DMS79 treated with DMSO at 0.1 percent for 48 hours (cell line): ENCODE measurements at places on chromosomes 3 and 15.

GRCh38 chr3:124553178-124553577, 177.1 kb upstream of the UMPS start:
- DNase-seq, result no peak

DNA sequence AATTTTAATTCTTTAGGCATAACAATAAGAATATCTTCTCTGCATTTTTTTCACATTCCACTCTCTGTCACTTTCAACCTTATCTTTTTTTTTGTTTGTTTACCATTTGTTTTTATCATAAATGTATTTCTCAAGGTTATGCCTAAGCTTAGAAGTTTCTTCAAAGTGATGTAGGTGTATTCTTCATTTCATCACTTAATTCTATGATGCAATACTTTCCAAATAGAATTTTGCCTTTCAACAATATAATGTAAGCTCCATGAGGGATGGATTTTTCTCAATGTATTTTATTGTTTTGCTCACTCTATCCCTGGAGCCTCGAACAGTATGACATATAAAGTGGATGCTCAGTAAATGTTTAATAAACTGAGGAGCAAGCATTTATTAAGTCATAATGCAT, 444.9 kb downstream of the EPHA6 start:
- no peak for DNase-seq

- no peak for DNase-seq
Observed at GRCh38 chr3:126960604-126960995, 22.3 kb upstream of the PLXNA1 start.

- no peak for DNase-seq
Observed at GRCh38 chr3:161271646-161272045, 50.5 kb downstream of the NMD3 start.

DNA sequence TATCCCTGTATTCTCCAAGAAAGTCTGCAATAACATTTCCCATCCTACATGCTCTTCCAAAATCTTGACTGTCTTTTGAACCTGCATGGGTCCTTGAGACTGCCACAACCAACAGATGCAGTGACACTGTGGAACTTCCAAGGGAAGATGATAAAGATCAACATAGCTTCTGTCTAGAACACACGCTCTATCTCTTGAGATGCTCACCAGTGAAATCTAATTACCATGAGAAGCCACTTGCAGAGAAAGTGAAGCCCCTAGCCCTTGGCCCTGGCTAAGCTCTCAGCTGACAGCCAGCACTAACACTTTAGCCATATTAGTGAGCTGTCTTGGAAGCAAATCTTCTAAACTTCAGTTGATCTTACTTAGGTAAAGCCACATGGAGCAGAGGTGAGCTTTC, 36.6 kb downstream of the EOMES start:
- DNase-seq, result no peak

GRCh38 chr3:24096271-24096670, 151.2 kb downstream of the NR1D2 start:
- no peak for DNase-seq

GRCh38 chr15:86163816-86164215, 84.1 kb downstream of the AGBL1 start:
- no peak for DNase-seq

DNA sequence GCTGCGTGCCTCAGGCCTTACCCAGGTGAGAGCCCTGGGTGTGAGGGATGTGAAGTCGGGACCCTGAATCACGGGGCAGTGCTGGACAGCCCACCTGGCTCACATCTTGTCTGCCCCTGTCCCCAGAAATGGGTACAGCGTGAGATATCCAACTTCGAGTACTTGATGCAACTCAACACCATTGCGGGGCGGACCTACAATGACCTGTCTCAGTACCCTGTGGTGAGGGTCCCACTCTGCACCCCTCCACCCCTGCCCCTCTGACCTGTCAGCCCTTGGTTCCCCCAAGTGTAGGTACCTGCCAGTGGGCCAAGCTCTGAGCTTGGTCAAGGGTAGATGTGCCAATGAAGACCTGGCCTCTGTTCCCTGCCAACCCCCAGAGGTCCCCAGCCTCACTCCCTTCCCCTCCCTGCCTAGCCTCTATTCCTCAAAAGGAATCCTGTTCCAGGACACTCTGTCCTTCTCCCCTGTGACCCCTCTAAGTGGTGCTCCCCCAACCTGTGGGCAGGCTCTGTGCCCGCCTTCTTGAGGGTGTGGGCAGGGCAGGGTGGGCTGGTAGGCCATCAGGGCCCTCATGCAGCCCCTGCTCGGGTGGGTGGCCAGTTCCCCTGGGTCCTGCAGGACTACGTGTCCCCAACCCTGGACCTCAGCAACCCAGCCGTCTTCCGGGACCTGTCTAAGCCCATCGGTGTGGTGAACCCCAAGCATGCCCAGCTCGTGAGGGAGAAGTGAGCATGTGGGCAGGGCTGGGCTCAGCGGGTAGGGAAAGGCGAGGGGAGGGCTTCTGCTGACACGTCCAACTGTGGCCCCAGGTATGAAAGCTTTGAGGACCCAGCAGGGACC, 25.1 kb downstream of the NBEAL2 start:
- DNase-seq, result no peak

- DNase-seq, result no peak
Observed at GRCh38 chr15:82137261-82137660, 91.4 kb upstream of the MEX3B start.

GRCh38 chr3:151772825-151773480, 39.2 kb downstream of the AADACL2 start:
- no peak for DNase-seq

- DNase-seq, result peak; percentile 17
Observed at GRCh38 chr3:184481984-184482671, 79.5 kb upstream of the EPHB3 start.

GRCh38 chr3:88321363-88322050, 171.7 kb downstream of the C3orf38 start:
- DNase-seq, result no peak

GRCh38 chr15:54150255-54150654, 172.0 kb downstream of the UNC13C start:
- DNase-seq, result peak; percentile 51
